Left colon (tissue), 2 donors: ENCODE measurements at places on chromosomes 4 and X. TPM values are rescaled to one million over a fixed set of nuclear protein-coding genes. Genes with fewer than 3 reads are reported as not detected.
A peak's percentile ranks its signal among the peaks of the same experiment; 100 is the strongest.

The ZGRF1 gene
- total RNA-seq, result 2.0 TPM

- no peak for DNase-seq
These were observed 126.5 kb downstream of the QDPR start for GRCh38 chr4:17385403-17385802.

DNA sequence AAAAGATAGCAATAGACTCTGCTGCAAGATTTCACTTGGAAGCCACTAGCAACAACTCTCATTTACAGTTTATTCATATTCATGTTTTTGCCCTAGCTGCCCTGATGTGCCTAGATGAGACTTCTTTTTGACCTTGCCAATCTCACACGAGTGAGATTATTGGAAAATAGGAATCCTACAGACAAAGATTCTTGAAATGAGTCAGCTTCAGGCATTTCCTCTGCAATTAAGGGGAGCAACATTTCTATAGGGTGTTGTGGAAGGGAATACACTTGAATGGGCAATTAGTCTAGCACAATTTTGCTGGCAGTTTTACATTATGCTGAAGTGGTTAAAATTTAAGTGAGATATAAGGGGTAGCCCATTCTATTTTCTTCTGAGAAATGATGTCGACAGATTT lies 217.0 kb upstream of the FAT4 start:
- no peak for DNase-seq

GRCh38 chr4:108619372-108620100 lies 840 bp upstream of the RPL34 start:
- no peak for DNase-seq

DNA sequence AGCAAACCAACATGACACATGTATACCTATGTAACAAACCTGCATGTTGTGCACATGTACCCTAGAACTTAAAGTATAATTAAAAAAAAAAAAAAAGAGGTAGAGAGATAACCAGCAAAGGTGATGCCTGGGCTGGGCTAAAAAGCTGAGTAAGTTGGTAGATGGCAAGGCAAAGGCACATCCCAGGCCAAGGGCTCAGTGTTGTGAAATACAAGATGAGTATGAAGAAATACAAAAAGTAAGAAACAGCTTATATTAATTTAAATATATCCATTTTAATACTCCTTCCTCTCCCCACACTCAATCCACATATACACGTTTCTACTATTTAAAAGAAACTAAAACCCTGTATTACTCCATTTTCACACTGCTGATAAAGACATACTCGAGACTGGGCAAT lies 25.8 kb downstream of the TEC start:
- DNase-seq, result no peak

DNA sequence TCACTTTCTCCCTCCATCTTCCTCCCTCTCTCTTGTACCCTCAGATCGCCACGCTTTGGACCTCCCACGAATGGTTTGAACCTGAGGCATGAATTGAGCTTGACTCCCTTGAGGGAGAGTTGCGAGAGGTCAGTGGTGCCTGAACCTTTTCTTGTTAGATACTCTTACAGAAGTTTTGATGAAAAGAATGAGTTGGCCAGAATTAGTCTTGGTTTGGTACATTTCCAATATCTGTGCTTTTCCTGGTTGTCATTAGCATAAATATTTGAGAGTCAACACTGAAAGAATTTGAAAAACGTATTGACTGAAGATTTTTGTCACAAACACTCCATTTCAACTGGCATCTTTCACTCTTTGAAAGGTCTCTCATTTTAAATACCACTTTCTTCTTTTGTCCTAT lies 510.6 kb upstream of the DIPK2B start:
- no peak for DNase-seq

GRCh38 chr4:183960046-183960420 lies 54.9 kb downstream of the STOX2 start:
- DNase-seq, result peak; percentile 23
